ENCODE measurements at places on chromosomes 1 and 21. TPM values are rescaled to one million over a fixed set of nuclear protein-coding genes. Genes with fewer than 3 reads are reported as not detected.

DNA sequence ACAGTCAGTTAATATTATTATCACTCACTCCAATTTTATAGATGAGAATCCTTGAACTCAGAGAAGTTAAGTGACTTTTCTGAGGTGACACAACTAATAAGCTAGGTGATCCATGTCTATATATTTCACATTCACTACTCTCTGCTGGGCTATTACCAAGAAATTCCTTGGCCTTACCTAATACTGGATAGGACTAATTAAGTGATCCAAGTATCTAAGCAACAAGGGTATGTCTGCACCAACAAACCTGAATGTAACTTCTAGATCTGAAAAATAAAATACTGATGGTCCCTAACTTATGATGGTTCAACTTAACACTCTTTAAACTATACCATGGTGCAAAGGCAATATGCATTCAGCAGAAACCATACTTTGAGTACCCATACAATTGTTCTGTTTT, 14.8 kb upstream of the CASQ2 start:
- no peak for DNase-seq

DNA sequence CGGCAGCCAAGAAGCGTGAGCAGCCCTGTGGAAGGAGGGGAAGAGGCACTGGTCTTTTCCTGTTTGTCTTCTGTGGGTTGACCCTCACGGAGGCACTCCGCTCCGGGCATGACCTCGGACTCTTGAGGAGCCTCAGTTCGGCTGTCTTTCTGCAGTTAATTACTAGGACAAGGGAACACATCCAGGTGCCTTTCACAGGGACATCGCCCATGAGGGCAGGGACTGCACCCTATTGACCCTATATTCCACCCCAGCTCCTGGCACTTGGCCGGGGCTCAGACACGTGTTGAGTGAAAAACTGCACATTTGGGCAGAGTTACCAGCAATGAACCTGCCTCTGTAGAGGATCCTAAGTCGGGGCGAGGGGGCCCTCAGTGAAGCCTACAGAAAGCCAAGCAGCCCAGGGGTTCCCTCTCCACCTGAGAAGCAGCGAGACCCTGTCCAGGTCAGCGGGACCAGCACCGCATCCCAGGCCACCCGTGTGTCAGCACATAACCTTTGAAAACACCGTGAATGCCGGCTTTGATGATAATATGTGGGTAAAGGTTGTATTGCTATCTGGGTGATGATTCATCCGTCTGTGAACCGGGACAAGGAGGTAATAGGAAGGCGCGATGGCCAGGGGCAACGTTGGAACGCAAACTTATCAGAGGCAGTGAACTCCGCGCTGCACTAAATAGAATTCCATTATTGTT, 161.4 kb upstream of the ARHGEF16 start:
- no peak for DNase-seq

- no peak for DNase-seq
Measured at GRCh38 chr1:5724847-5725246, 267.4 kb downstream of the NPHP4 start.

The SLC2A5 gene
- not detected for total RNA-seq

The C1orf115 gene
- total RNA-seq = under 0.01 TPM

DNA sequence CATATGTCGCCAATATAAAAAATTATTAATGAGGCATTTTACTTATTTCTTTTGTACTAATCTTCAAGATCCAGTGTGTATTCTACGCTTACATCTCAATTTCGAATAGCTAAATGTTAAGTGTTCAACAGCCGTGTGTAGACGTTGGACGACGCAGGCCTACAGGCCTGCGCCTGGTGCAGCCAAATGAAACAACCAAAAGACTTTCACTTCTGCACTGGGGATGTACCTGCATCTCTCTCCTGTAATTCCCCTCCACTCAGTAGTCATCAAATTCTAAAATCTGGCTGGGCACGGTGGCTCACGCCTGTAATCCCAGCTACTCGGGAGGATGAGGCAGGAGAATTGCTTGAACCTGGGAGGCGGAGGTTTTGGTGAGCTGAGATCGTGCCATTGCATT, 76.8 kb upstream of the HNRNPU start:
- DNase-seq = no peak

The CTTNBP2NL gene
- 31.7 TPM for total RNA-seq

DNA sequence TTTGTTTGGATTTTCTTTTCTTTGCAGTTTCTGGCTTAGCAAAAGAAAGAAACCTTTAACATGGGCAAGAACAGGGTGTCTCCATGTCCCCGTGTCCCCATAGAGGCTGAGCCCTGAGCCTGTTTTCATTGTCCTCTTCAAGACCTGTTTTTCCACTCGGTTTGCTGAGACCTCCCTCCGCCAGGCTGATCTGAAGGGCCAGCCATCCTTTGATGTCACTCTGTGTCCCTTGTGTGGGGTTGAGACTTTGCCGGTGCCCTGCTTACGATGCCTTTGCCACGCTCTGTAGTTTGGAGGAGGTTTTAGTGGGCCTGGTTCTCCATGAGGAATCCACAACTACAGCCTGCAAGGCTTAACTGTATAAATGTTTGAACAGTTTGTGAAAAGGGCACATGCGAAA, 23.8 kb downstream of the IFNGR2 start:
- DNase-seq = no peak

The GADD45A gene
- 16.7 TPM for total RNA-seq

The SYT11 gene
- 37.8 TPM for total RNA-seq

The ANKRD34A gene
- total RNA-seq = 0.56 TPM

The C1orf94 gene
- not detected for total RNA-seq

The GDAP2 gene
- total RNA-seq = 27.1 TPM

All from IMR-90 (cell line).